Bladder microvascular endothelial cell (primary cell): ENCODE measurements at places on chromosomes 5 and 9. TPM values are rescaled to one million over a fixed set of nuclear protein-coding genes. Genes with fewer than 3 reads are reported as not detected.

The GRAMD2B gene
- total RNA-seq: 3.1 and 16.1 TPM in 2 replicates

The SCGB3A2 gene
- not detected in 2 replicates for total RNA-seq

The BOD1 gene
- 40.2 and 65.5 TPM in 2 replicates for total RNA-seq

The MELK gene
- total RNA-seq: 23.6 and 30.0 TPM in 2 replicates

The PCDHB11 gene
- 0.16 and 0.69 TPM in 2 replicates for total RNA-seq

The MARCHF3 gene
- total RNA-seq: 41.4 and 133 TPM in 2 replicates

The LRRC19 gene
- not detected in 2 replicates for total RNA-seq

The CYLC2 gene
- total RNA-seq: not detected in 2 replicates

The SLC25A2 gene
- 0.16 and 0.44 TPM in 2 replicates for total RNA-seq

The DOK3 gene
- 3.4 and 4.5 TPM in 2 replicates for total RNA-seq

The FYB1 gene
- under 0.01 and 0.06 TPM in 2 replicates for total RNA-seq
